HS-27A (cell line): ENCODE measurements at places on chromosomes 7 and 10.

GRCh38 chr7:1567049-1567771, 2.6 kb downstream of the PSMG3 start:
- no peak for DNase-seq

DNA sequence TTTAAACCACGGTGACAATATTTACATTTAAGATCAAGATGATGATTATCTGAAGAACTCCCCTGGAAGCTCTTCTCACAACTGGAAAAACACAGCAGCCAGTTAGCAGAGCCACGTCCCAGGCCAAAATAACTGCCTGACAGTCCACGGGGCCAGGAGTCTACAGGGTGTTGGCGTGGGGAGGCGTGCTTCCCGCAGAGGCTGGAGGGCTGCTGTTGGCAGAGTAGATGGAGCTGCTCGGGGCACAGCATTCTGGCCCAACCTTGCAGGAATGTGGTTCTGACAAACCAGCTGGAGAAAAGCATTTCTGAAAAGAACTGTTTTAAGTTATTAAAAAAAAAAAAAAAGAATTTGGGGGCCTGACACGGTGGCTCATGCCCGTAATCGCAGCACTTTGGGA, 177.9 kb downstream of the EBF3 start:
- DNase-seq = no peak

DNA sequence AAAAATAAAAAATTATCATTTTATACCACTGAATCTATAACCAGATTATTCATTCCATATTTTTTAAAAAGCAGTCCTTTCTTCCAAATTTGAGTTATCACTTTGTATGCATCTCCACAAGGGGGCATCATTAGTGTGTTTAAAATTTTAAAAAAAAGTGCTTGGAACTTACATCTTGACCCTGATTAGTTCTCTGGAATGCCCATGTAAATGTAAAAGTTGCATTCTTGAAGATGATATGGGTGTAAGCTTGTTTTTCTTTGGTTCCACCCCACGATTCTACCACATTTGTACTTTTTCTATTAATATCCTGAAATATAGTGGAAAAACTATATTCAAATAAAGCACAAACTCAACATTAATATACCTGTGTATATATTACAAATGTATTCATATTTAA, 144.9 kb downstream of the ELAPOR2 start:
- DNase-seq = no peak

- no peak for DNase-seq
These were observed 56.4 kb downstream of the ICA1 start for GRCh38 chr7:8205537-8205936.

DNA sequence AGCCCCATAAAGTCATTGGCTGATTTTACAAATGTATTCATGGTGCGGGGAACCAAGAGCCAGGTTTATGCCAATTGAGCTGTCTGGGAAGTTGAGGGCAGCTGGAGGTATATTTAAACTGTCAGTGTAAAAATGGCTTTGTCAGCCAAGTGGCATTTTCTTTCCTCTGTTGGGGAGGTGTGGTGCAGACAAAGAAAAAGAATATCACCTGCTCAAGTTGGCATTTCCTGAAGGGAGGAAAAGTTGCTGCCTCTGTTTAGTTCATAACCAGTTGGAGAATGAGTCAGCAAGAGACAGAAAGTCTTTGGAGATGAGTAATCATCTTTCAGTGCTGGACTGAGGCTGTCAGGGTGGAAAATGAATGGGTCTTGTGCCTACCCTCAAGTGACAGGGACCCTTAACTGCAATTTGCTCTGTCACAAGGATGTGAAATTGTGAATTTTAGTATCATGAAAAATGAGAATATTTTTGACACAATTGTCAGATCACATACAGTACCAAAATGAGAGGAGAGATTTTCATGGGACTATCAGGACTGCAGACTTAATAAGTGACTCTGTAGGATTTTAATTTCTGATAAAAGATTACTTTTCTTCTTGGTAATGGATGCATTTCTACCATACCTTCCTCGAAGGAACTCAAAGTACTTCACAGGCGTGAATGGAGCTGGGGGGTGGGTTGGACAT, 137.3 kb downstream of the ANLN start:
- DNase-seq = peak; percentile 31

- no peak for DNase-seq
These were observed 133.5 kb downstream of the CHN2 start for GRCh38 chr7:29328045-29328444.

- DNase-seq = no peak
These were observed 11.9 kb downstream of the TSPAN14 start for GRCh38 chr10:80465839-80466590.

- DNase-seq = no peak
These were observed 717 bp downstream of the ADCY1 start for GRCh38 chr7:45574669-45575500.

DNA sequence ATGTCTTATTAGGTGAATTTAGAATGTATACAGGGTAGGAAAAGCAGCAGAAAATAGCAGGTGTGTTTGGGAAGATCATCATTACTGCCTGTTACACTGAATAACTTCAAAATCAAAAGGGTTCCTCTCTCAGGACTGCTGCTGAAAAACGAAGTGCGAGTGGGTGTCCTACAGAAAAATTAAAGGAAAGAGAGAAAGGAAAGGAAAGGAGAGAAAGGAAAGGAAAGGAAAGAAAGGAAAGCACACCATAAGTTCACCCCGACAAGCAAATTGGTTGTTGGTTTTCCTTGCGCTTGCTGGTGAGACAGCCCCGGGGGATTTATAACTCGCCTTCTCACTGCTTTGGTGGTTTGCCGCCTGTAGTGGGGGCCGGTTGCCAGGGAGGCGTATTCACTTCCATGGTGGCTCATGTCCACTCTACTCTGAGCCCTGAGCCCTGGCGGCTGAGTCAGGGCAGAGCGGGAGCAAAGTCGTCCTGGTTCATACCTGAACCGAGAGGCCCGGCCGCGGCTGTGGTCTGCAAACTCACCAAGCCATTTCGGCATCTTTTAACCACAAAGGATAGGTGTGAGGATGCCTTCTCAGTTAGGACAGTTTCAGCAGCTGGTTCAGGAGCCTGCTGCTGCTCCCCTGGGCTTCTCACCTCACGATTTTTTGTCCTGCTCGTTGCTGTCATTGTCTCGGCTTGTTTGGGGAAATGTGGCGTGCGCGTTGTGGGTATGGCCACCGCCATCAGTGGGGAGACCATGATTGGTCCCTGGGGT, 26.1 kb downstream of the INPP5A start:
- no peak for DNase-seq

- no peak for DNase-seq
These were observed 12.6 kb downstream of the USP6NL start for GRCh38 chr10:11598712-11599397.
